Progenitor cell of endocrine pancreas (in vitro differentiated cells): ENCODE measurements at places on chromosomes 5 and 9.

- no peak for DNase-seq
These were observed 46.4 kb downstream of the MOCS2 start for GRCh38 chr5:53063176-53063575.

DNA sequence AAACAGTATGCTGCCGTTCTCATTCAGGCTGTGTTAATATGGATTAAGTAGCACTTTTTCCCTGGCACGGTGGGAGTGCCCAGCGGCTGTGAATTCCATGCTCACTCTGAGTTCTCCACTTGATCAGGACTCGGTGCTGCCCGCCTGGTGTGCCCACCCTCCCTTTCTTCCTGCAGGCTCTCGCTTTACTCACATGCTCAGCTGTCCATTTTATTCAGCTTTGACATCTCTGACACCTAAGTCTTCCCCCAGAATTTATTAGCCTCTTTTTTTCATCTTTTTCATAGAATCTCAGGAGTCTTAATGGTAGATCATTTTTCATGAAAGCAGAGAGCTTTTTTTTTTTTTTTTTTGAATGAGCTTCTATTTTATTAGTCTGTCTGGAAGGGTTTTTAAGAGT, 626.5 kb downstream of the IRX1 start:
- no peak for DNase-seq

DNA sequence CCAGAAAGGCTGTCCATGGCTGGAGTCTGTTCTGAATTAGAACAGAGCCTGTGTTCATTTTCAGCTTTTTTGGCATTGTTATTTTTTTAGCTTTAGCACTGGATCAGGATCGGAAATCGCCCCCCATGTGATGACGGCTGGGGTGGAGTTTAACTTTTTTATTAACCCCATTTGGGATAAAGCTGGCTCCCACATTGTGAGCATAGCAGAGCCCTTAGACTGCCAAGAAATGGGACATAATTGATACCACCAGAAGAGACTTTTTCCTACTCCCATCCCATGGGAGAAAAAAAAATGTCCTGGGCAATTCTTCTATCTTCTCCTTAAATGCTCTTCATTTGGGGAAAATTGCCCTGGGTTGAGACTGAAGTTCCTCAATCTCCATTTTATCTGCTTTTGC, 52.4 kb downstream of the SLIT3 start:
- DNase-seq, result no peak

DNA sequence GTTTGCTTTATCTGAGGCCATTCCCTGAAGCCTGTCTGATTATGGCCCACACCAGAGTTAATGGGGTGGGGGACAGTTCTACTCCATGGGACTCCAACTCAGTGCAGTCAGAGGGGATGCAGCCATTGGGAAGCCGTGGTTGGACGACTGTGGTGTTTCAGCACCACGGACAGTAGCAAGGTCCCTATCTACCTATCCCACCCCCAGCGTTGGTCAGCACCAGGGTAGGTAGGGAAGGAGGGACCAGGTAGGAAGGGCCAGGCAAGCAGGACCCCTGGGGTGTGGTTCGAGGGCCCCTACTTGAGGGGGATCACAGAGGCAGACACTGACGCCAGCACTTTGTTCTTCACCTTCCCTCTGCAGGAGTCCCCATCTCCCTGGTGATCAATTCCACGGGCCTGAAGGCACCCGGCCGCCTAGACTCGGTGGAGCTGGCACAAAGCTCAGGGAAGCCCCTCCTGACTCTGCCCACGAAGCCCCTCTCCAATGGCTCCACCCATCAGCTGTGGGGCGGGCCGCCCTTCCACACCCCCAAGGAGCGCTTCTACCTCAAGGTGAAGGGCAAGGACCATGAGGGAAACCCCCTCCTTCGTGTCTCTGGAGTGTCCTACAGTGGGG, 33.2 kb downstream of the HMCN2 start:
- peak; percentile 42 for DNase-seq

DNA sequence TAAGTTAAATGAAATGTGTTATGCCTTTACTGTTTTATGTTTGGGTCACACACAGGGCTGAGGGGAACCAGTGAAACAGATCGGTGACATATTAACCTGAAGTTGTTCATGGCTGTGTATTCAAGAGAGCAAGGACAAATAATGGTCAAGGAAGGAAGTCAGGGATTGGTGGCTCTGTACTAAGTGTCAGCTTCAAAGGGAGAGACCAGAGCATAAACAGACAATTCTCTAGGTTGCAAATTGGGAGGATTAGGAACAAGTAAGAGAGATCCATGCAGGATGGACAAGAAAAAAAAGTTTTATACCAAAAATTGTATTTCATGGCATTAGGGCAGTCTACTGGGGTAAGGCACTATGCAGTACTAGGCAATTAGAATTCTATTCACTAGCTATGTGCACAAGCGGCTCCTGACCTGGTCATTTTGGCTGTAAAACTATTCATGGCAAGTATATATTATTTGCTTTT, 156.3 kb downstream of the PLPPR1 start:
- DNase-seq, result no peak

GRCh38 chr9:211557-211956, 3.1 kb upstream of the DOCK8 start:
- DNase-seq, result no peak

DNA sequence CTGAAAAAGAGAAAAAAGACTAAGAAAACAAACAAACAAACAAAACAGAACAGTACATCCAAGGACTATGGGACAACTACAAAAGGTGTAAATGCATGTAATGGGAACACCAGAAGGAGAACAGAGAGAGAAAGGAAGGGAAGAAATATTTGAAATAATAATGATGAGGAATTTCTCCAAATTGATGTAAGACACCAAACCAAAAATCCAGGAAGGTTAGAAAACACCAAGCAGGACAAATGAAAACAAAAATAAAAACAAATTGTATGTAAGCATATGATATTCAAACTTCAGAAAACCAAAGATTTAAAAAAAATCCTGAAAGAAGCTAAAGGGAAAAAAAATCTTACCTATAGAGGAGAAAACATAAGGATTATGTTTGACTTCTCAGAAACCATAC, 125.9 kb upstream of the ACTBL2 start:
- DNase-seq, result no peak

- DNase-seq, result no peak
These were observed 269.2 kb downstream of the NR3C1 start for GRCh38 chr5:143134269-143134668.

- DNase-seq, result no peak
These were observed 12.6 kb downstream of the DIRAS2 start for GRCh38 chr9:90629991-90630390.

DNA sequence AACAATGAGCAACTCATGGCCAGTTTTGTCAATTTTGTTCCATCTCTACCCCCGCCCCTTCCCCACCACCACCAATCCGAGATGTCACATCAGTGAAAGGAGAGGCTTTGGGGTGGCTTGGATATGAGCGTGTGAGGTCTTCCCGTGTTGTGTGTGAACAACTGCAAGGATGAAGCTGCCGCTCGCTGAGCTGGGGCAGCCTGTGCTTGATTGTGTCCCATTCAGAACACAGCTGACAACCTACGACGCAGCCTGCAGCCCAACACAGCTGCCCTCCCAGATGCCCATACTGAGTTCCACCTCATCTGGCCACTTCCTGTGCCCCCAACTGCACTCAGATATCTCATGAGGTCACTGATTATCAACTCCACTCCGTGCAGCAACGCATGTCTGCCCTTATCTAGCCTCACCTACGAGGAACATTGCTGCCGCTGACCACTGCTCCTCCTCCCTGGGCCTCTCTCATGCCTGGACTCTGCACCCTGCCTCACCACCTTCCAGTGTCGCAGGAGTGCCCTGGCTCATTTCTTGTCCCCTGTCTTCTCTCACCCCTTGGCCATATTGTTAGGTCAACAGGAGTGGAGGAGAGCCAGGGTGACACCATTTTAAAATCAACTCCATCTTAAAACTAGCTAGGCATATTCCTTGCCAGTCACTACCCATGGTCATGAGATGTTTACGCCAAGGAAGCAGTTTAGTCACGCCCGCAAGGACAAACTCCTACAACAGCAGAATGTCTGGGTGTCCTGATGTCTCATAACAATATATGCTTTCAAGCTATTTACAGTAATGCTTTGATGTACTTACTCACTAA, 7.3 kb upstream of the IL4 start:
- no peak for DNase-seq

DNA sequence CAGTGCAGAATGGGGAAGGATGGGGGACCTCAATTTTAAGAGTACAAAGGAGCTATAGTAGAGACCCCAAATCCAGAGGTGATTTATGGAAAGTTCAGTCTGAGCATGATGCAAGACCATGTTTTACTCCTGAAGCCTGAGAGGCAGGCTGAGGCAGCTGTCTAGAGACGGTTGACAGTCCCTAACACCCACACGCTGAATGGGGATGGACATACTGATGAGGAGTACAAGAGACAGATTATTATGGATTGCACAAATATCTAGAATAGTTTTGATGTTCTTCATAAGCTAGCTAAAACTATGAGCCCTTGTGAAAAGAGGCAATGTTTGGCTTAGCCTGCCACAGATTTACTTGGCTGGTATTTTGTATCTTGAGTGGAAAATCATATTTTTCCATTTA, 64.5 kb downstream of the PRR16 start:
- DNase-seq, result no peak

DNA sequence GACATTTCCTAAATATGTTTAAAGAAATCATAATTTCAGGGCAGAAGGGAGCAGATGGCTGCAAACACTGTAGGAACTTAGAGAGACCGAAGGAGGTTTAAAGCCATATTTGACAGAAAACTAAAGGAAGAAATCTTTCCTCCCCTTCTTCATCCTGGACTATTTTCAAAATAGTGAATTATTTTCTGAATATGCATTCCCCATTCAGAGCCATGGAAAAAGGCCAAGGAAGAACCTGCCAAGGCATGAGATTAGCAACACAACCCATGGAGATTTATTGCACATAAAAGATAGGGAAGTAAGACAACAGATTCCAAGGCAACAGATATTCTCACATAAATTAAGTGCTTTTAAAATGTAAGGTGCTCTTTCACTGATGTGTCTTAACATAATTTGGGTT, 233.3 kb upstream of the ADAMTS16 start:
- DNase-seq, result no peak

DNA sequence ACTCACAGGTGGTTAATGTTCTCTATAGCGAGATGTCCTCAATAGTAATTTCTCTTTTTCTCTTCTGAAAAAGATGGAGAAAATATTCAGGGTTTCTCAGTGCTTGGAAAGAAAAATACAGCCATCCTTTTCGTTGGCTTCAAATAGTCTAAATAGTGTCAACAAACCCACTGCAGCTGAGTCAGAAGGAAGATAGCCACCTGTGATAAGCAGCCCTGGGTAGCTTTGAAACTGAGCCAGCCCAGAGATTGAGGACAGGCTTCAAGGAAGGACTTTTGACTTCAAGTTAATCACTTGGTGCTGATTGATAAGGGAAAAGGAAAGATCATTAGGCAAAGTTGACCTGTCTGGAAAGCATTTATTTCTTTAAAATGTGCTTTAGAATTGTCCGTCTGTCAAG, 78.7 kb upstream of the TYRP1 start:
- DNase-seq, result no peak

DNA sequence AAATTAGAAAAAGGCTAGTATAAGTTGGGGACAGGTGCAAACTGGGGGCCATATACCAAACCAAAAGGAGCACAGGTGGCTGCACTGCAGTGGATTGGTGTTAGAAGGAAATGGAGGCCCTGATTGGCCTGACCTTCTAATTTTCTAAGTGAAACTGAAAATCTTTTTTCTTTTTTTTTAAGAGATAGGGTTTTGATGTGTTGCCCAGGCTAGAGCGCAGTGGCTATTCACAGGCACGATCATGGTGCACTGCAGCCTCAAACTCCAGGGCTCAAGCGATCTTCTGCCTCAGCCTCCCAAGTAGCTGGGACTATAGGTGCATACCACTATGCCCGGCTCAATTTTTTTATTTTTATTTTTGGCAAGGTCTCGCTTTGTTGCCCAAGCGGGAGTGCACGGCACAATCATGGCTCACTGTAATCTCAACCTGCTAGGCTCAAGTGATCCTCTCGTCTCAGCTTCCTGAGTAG, 9.8 kb upstream of the CCDC69 start:
- no peak for DNase-seq

DNA sequence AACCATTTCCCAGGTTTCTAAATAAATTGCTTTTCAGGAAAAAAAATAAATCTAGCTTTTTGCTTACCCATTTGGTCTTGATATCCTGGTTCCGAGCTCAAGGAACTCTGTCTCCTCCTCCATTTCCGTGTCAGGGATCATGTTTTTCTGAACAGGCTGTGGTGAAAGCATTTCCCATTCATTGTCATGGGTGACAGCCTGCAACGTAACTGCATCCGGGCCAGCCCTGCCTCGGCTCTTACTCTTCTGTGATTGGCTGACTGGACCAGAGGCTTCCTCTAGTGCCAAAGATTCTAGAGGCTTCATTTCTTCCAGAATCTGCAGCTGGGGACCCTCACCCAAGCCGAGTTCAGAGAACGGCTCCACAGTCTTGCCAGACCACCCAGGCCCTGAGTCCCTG, 61.0 kb upstream of the PCA3 start:
- no peak for DNase-seq

- DNase-seq, result no peak
These were observed 113.3 kb upstream of the SPATA31D4 start for GRCh38 chr9:81814794-81815464.

DNA sequence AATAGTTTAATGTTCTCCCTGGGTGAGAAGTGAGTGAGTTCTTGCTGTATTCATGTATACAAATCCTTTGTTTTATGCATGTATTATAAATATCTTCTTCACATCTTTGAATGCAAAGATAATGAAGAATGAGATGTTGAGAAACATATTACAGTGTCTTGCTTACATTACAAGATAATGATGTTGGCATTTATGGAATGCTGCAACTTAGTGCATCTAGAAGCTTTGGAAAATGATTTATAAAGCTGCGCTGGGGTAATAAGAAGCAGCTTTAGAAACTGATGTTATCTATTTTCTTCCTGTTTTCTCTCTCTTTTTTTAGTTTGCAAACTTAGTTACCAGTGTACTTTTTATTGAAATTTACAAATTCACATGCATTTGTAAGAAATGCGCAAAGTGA, 673.4 kb downstream of the KCTD16 start:
- DNase-seq, result no peak

DNA sequence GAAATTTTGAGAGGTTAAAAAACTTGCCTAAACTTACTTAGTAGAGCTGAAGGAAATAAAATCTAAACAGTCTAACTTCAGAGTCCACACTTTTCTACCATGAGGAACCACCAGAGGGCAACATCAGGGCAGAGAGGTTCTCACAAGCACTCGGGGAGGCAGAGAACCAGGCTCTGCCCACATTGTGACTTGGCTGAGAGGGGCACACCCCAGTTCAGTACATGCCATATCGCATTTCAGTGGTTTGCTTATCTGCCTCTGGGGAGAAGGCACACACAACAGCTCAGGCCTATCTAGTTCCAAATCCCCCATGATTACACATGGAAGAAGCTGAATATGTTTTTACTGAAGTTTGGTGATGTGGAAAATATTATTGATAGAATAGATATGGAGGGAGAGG, 49.2 kb downstream of the EQTN start:
- peak; percentile 21 for DNase-seq

DNA sequence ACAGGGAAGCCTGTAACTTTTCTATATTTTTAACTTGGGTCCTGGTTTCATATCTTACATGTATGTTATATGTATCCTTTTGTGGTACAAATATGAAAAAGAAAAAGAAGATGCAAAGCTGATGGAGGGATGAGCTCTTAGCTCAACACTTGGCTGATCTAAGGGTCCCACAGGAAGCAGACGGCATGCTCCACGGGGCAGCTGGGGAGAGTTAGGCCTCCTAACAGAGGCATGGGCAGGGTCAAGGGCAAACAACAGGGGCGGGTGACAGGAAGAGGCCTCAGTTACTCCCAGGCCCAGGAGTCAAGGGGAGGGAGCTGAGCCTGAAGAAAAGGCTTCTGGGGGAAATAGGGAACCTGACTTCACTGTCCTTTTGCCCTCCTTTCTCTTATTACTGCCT, 287.2 kb downstream of the ZSWIM6 start:
- DNase-seq, result no peak
